Activated T-helper 17 cell treated with anti-CD3 and anti-CD28 coated beads, Interleukin-2, amount 50 U/mL, for 72 hours (primary cell): ENCODE measurements at places on chromosomes 11 and 22.

- no peak for ATAC-seq
These were observed 30.5 kb upstream of the CCDC188 start for GRCh38 chr22:20181194-20181883.

DNA sequence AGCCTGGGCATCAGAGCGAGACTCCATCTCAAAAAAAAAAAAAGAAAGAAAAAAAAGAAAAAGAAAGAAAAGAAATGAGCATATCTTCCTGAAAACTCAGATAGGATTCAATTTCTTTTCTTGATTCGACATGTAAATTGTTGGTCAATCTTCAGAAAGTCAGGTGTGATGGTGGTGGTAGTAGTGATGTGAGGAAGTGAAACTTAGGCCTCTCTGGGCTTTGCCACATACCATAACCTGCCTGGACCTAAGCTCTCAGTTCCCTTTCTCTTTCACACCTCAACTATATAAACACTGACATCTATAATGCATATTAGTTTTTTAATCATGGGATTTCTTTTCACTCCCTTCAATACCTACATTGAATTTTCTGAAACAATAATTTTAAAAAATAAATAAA, 98.0 kb upstream of the TBCEL start:
- ATAC-seq: no peak

GRCh38 chr11:134120921-134121526, 52.2 kb downstream of the JAM3 start:
- no peak for ATAC-seq

DNA sequence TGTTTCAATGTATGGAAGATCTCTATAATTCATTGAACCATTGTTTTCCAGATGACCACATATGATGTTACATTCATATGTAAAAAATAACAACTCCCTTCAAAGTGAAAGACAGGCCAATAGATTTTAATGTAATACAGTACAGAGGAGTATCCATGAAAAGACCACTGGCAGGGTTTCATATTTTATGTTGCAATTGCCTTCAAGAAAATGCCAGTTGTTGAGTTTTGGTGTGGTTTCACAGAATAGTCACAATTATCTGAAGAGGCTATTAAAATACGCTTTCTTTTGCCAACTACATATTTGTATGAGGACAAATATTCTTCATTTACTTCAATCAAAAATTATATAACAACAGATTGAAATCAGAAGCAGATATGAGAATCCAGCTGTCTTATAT, 14.3 kb downstream of the AMOTL1 start:
- no peak for ATAC-seq

DNA sequence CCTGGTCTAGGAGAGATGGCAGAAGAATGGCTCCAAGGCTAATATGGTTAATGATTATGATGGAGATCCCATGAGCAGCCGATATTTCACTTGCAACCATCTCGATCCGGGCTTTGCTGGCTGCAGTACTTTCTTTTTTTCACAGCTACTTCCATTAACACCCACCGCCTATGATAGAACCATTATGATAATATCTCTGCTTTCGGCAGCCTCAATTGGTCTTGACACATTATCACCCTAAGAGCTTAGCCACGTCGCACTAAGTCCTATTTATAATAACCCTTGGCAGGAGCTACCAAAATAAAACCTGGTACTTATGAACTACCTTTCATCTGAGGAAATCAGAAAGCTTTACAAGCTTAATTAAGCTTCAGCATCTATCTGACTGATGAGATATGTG, 7.6 kb upstream of the FJX1 start:
- ATAC-seq: no peak

DNA sequence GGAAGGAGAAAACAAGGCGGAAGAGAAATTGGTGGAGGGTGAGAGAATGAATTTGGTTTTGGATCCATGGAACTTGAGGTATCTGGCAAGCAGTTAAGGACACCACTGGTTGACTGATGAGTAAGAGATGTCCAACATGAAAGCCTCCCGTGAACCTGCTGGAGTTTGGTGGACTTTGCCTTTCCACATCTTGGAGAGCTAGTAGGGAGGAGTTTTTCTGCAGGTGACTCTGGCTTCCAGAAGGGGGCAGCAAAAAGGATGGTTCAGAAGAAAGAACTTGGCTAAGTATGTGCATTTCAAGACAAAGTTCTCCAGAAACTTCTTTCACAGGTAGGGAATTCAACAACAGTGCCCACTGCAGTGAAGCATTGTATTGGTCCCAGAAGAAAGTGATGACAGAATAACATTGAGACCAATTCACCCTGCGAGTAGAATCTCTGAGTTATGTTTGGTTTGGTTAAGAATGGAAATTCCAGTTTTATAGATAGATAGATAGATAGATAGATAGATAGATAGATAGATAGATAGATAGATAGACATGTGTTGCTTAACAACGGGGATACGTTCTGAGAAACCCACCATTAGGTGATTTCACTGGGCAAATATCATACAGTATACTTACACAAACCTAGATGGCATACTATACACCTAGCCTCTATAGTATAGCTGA, 28.5 kb downstream of the DCDC1 start:
- no peak for ATAC-seq

- no peak for ATAC-seq
These were observed 1.5 kb upstream of the ALDH3B1 start for GRCh38 chr11:68008381-68009337.

GRCh38 chr11:44906649-44907048, 44.0 kb downstream of the TP53I11 start:
- ATAC-seq: no peak

DNA sequence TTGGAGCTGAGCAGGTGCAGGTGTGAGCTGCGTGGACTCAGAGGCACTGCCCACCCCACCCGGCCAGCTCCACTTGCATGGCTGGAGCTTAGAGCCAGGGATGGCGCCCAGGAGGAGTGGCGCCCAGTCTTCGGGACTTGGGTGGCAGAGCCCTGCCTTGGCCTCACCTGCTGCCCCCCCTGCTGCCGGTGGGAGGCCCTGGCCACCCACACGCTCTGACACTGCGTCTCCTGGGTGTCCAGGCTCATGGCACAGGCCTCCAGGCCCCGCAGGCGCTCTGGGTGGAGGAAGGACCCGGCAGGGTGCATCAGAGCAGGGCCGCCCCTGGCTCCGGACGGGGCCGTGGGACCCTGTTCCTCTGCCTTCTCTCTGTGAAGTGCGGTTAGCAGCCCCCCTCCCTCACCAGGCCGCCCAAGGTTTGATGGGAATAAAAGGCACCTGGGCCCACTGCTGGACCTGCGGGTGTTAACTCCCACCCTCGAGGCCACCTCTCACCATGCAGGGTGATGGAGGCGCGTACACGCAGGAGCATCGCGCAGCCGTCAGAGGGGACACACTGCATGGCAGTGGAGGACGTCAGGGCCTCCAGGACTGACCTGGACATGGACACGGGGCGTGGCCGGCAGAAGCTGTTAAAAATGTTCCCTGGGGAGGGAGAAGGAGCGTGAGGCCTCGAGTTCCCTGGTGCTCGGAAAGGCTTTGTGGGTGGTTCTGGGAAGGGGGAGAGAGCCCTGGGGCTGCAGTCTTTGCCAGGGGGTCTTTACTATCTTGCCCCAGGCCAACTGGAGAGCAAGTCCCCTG, 11.8 kb downstream of the IL17REL start:
- no peak for ATAC-seq

GRCh38 chr11:134502153-134502550, 90.1 kb upstream of the B3GAT1 start:
- ATAC-seq: no peak

DNA sequence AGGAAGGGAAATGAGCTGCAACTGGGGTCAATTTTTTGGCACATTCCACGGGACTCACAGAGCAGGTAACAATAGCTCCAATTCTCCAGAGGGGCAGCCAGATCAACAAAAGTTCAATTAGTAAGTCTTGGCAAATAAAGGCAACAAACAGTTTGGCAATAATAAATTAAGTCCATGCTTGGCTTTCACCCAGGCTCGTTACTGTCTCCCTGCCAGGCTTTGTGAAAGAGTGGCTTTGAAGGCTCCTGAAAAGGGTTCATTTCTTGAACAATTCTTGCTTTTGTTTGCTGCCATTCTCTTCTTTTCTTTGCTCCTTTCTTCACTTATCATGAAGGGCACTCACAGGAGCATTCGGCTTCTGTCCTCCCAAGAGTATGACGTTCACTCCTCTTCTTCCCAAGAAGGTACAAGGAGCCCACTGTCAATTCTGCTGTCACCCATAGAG, 123.3 kb downstream of the APIP start:
- no peak for ATAC-seq

DNA sequence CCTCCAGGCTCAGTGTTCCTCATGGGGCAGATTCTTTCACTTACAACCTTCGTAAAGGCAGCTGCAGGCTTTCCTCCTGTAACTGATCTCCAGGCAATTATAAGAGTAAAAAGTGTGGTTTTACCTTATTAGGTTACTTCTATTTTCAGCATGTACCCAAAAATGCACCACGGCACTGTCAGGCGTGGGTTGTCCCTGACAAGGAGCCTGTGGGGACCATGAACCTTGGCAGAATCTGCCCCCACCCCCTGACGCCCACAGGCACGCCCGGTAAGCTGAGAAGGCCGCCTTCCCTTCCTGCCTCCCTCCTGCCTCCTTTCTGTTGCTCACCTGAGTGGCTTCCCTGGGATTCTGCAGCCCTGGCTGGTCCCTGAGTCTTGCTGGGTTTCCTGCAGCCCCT, 1383.3 kb downstream of the TBC1D22A start:
- no peak for ATAC-seq

- ATAC-seq: no peak
These were observed 96.9 kb downstream of the FEZ1 start for GRCh38 chr11:125398994-125399640.

- no peak for ATAC-seq
These were observed 119.9 kb upstream of the RASSF10 start for GRCh38 chr11:12889243-12889642.

DNA sequence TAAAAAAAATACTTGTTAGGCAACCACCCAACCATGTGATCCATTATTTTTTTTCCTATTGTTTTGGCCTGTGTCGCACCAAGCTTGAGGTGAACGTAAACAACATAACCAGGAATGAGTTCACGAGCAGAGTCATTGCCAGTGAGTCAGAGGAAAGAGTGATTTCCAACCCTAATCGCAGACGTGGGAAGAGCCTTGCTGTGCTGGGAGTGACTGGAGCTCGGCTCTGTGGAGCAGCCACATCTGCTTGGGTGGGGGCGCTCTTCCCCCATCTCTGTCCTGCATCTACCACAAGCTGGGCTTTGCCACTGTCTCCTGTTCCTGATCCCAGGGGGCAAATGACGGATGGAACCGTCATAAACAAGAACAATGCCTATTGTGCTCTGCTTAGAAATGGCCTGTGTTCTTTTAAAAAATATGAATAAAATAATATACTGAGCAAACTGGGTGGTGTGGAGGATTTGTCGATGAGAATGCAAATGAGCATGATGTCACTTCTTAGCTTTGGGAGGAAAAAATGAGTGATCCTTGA, 210.0 kb downstream of the KIRREL3 start:
- ATAC-seq: no peak

DNA sequence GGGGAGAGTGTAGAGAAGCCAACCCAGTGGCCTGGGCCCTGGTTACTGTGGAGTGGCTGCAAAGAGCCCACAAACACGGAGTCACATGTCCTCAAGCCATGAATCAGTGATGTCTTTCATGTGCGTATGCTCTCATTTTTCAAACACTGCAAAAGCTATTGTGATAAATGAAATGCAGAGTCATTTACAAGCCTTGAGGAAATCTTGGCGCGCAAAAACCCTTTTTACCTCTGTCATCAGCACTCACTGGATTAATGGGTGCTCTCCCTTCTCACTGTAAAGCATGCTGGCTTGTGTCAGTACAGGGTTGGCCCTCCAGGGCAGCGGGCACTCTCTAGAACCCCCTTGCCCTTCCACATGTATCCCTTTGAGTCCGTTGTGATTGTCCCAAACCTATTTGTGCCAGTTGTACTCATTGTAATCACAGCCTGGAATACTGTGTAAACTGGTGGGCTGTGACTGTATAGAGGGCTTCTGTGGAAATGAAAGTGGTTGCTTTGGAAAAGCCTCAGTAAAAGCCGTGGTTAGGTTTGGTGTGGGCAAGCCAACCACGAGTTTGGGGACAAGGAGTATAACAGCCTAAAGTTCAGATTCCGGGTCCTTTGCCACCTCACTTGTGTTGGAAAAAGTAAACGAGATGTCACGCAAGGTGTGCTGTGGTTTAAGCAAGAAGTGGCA, 10.4 kb downstream of the GNAZ start:
- peak; percentile 40 for ATAC-seq

GRCh38 chr11:111604392-111605009, 2.3 kb downstream of the SIK2 start:
- ATAC-seq: no peak

- ATAC-seq: no peak
These were observed 2.7 kb downstream of the RNH1 start for GRCh38 chr11:504053-504993.

DNA sequence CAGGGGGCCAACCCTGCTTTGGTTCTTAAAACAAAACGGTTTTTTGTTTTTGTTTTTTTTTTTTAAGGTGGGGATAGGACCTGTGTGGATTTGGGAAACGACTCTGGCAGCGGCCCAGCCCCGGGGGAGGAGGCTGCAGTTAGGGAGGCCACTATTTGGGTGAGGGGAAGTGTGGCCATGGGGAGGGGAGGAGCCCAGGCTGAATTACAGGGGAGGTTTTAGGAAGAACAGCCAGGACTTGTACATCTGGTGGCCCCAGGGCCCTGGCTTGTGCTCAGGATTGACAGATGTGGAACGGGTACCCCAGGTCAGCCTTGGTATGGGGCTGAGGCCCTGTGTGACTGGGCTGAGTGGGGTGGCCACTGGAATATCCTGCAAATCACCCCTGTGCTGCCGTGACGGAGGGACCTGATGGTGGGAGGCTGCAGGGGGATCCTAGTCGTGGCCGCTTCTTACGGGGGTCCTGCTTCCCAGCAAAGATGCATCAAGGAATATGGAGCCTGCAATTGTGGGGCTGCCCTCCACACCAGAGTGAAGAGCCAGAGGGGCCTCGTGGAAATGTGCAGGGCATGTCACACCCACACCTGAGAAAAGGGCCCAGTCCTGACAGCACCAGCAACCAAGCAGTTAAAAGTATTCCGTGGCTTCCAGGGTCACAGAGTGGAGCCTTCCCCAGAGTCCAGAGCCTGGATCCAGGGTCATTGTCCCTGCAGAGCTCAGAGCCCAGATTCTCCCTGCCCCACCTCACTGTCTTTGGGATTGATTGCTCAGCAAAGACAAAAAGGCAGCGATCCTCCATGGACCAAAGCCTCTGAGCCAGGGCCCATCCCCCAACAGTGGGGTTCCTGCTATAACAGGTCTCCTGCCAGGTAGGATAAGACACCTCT, 55.2 kb upstream of the WNT7B start:
- no peak for ATAC-seq

GRCh38 chr11:93361435-93361834, 30.9 kb downstream of the DEUP1 start:
- no peak for ATAC-seq
